ENCODE measurements at places on chromosomes 11 and 22.

DNA sequence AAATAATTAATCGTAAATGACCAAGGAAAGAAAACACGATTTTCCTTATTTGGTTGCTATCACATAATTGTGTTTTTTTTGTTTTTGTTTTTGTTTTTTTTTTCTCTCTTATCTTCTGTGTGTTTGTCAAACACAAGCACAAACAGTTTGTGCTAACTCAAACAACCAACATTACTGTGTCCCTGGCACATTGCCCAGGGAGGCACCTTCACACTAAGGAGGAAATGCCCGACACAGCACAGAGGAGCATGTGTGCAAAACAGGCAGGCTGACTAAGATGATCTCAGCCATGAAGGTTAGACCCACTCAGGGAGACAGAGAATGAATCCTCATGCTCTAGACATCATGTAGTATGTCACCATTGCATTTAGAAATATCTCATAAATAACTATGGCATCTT lies 130.1 kb downstream of the SOX6 start:
- no peak for DNase-seq

DNA sequence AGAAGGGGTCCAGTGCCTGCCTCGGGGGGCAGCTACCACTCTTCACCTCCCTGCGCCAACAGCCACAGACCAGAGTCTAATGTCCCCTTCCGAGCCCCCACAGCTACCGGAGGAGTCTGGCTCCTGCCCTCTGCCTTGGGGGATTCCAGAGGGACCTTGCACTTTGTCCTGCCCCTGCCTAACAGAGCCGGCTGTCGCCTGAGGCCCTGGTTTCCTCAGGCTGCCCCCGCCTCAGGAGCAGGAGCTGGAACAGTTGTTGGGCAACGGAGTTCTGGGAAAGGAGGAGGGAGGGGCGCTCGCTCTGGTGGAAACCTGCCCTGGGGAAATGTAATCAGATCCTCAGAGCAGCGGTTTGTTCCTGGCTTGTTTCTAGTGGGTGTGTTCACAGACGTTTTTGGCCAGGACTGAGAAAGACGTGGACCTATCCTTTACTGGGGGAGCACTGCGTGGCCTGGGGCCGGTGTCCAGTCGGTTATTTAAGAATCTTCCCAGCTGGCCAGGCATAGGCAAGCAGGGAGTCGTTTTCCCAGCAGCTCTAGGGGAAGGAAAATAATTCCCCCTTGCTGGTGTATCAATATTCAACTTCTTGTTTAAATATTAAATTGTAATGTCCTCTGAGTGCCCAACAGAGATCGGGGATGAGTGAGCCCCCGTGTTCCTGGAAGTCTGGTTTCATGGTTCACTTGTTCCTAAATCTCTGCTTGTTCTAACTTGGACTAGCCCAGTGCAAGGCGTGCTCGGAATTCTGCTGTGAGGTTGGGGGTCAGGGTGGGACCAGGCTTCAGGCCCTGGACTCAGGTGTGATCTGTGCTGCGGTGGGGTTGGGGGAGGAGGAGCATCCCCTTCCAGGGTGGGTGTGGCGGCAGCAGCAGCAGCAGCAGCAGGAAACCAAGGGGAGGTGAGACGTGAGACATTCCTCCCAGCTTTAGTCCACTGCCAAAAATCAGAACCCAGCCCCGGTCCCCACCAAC lies 32.1 kb downstream of the A4GALT start:
- peak; percentile 89 for DNase-seq

- no peak for DNase-seq
Measured at GRCh38 chr11:69775163-69775755, at the start of gene FGF4. Gene FGF4 (minus strand): TSS chr11:69775341. CDS start chr11:69775084, 257 bp downstream.

- DNase-seq: no peak
Measured at GRCh38 chr22:39296981-39297489, 22.4 kb downstream of the RPL3 start.

DNA sequence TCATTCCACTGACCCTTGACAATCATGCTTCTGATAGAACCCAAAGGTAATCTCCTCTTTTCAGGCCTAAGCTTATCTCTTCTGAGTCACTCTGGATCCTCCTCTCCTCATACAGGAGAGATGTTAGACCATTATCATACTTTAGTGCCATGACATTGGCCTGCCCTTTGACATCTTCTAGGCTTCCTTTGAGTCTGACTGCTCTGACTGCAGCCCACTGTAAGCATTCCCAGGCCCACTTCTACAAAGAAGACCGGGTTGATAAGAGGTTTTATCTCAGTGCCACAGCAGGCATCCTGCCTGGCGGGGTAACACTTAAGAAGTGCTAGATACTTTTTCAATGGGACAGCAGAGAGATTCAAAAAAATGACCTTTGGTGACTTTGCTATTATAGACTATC lies 438.0 kb downstream of the KCNA4 start:
- DNase-seq: no peak

- peak; percentile 19 for DNase-seq
Measured at GRCh38 chr11:102564110-102564509, 33.6 kb upstream of the MMP7 start.

GRCh38 chr11:44957040-44957515 lies 6.4 kb upstream of the TP53I11 start:
- DNase-seq: no peak

- no peak for DNase-seq
Measured at GRCh38 chr11:39630365-39630764, 1829.1 kb downstream of the LRRC4C start.

- DNase-seq: no peak
Measured at GRCh38 chr11:68714060-68714856, 29.9 kb downstream of the GAL start.

- DNase-seq: no peak
Measured at GRCh38 chr11:22666688-22667439, 453 bp downstream of the GAS2 start.

DNA sequence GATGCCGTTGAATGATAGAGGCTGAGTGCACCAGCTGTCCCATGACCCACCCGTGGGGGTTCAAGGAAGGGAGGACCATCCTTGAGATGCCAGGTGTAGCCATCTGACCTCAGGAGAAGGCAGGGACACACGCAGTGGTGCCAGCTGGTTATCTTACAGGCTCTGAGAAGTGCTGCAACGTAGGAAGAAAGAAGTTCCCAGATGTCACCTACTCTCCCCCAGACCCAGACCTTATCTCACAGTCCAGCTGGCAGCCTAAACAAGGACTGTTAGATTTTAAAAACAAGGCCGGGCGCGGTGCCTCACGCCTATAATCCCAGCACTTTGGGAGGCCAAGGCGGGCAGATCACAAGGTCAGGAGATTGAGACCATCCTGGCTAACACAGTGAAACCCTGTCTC lies 1307.6 kb downstream of the TBC1D22A start:
- no peak for DNase-seq

- peak; percentile 4 for DNase-seq
Measured at GRCh38 chr11:56783448-56784041, 35.0 kb upstream of the OR9G4 start.

- peak; percentile 83 for DNase-seq
Measured at GRCh38 chr11:27201454-27202302, 161.1 kb downstream of the BBOX1 start.

DNA sequence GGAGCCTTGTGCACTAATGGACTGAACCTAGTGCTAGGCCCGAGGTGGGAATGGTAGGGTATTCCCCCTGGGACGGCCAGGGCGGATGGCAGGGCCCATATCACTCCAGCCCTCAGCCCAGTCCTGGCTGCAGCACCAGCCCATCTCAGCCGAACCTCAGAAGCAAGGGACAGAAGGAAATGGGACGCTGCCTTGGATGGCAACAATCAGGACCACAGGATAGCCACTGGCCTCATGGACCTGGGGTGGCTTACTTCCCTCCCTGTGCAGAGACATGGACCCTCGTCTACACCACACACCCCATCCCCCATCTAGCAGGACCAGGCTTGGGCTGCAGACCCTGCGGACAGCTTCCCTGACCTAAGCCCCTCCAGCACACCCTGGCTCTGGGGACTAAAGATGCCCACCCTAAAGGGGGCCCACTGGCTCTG lies 24.1 kb downstream of the ARVCF start:
- no peak for DNase-seq

- DNase-seq: peak; percentile 88
Measured at GRCh38 chr11:10139656-10140055, 154.4 kb downstream of the SBF2 start.

DNA sequence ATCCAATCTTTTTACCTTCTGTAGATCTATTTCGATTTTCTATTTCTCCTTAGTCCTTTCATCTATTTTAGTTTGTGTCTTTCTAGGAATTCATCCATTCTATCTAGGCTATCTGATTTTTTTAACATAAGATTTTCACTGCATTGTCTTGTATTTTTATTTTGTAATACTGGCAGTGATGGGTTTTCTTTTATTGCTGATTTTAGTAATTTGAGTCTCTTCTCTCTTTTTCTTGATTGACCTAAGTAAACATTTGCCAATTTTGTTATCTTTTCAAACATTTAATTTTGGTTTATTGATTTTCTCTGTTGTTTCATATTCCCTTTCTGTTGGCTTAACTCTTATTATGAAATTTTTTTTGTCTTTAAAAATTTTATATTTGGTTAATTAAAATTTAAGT lies 107.4 kb upstream of the SERPIND1 start:
- DNase-seq: no peak

- DNase-seq: no peak
Measured at GRCh38 chr11:33480626-33481025, 220.0 kb downstream of the C11orf91 start.

- no peak for DNase-seq
Measured at GRCh38 chr11:131817687-131818188, 447.3 kb downstream of the NTM start.
